ENCODE measurements at places on chromosomes 2 and 18. TPM values are rescaled to one million over a fixed set of nuclear protein-coding genes. Genes with fewer than 3 reads are reported as not detected.

DNA sequence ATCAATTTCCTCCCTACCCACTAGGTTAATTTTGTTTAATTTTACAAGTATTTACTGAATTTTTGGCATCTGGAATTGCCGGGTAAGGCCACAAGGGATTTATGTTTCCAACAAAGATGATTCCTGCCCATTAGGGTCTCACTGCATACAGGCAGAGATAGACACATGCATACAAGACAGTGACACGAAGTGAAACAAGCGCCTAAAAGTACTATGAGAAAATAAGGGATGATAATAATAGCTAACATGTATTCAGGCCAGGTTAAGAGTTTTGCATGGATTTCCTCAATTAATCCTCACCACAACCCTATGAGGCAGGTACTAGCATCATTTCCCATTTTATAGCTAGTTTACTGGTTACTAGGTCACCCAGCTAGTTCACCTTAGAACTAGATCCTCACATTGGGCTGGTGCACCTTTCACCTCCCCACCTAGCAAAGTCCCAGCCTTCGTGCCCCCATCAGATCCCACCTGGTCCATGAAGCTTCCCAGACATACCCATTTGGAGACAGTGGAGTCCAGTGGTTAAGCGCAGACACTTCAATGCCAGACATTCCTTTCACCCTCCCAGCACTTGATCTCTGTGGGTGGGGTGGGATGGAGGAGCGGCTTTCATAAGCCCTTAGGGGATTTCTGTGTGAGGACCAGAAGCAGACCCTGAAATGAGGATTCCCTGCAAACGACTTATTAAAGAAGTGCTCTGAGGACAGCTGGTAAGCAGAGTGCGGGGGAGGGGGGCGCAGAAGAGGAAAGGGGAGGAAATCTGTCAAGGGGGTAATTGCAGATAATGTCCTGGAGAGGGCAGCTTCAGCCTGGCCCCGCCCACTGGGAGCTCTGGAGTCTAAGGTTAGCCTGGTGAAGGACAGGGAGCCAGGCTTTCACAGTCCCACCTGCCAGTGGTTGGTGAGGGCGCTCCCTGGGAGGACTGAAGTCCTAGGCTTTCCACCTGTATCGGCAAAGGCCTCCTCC is 5.8 kb upstream of the DGUOK start:
- DNase-seq = no peak

Gene THAP4
- total RNA-seq = 22.0 TPM

- DNase-seq = no peak
These were observed 576 bp upstream of the FSHR start for GRCh38 chr2:49154891-49155290.

Gene CD226
- total RNA-seq = 0.16 TPM

Gene CSRNP3
- total RNA-seq = 246 TPM

Gene SIX3
- not detected for total RNA-seq

- DNase-seq = no peak
These were observed 9.2 kb downstream of the OXER1 start for GRCh38 chr2:42754776-42755140.

Gene PROC
- total RNA-seq = not detected

DNA sequence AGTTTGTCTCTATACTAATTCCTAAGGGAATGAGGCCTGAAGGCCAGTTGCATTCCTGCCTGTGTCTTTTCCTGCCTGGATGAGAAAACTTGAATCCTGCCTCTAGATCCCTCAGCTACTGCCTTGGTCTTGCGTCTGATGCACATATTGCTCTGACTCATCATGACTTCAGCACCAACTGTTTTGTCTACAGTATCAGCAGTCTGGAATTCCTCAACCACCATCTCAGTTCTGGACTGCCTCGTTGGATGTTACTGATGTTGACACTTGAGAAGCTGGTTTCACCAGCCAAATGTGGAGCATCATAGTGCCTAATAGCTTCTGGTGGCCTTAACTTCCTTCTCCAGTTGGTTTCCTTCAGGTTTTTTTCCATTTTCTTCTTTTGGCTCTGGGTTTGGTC is 211.0 kb downstream of the CTNNA2 start:
- no peak for DNase-seq

DNA sequence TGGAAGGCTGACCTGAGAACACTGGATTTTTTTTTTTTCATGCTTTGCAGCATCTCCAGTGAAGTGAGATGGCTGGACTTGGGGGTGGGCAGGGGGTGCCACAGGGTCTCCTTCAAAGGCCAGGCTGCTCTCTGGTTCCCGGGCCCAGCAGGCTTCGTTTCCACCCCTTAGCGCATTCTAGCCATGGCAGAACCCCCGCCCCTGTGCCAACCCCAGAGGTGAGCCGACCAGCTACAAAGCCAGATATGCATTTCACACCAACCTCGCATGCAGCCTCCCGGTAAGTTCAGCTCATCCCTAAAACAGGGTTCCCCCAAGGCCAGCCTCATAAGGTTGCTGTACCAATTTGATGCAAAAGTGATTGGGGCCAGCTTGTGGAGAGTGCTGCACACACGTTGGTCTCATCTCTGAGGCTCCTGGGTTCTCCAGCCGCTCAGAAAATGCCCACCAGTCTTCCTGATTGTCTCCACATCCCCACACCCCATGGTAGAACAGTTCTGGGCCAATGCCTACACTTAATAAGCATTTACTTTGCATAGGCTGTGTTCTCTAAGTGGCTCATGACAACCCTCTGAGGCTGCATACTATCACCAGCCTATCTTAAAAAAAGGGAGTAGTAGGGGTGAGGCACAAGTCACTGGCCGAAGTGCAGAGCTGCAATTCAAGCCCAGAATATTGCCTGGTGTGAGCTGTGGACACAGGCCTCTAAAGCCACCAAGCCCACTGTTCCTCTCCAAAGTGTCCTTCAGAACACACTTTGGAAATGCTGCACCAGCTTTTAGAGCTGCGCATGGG is 23.3 kb downstream of the SMAD7 start:
- no peak for DNase-seq

DNA sequence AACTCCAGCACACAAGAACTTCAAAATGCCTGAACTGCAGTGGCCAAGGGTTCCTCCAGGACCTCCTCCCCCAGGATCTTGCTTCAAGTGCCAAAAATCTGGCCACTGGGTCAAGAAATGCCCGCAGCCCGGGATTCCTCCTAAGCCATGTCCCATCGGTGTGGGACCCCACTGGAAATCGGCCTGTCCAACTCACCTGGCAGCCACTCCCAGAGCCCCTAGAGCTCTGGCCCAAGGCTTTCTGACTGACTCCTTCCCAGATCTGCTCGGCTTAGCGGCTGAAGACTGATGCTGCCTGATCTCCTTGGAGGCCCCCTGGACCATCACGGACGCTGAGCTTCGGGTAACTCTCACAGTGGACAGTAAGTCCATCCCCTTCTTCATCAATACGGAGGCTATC is 306.4 kb downstream of the RBM43 start:
- DNase-seq = no peak

Gene LYG1
- 0.47 TPM for total RNA-seq

GRCh38 chr2:232563580-232563979 is 13.1 kb downstream of the EIF4E2 start:
- DNase-seq = no peak

DNA sequence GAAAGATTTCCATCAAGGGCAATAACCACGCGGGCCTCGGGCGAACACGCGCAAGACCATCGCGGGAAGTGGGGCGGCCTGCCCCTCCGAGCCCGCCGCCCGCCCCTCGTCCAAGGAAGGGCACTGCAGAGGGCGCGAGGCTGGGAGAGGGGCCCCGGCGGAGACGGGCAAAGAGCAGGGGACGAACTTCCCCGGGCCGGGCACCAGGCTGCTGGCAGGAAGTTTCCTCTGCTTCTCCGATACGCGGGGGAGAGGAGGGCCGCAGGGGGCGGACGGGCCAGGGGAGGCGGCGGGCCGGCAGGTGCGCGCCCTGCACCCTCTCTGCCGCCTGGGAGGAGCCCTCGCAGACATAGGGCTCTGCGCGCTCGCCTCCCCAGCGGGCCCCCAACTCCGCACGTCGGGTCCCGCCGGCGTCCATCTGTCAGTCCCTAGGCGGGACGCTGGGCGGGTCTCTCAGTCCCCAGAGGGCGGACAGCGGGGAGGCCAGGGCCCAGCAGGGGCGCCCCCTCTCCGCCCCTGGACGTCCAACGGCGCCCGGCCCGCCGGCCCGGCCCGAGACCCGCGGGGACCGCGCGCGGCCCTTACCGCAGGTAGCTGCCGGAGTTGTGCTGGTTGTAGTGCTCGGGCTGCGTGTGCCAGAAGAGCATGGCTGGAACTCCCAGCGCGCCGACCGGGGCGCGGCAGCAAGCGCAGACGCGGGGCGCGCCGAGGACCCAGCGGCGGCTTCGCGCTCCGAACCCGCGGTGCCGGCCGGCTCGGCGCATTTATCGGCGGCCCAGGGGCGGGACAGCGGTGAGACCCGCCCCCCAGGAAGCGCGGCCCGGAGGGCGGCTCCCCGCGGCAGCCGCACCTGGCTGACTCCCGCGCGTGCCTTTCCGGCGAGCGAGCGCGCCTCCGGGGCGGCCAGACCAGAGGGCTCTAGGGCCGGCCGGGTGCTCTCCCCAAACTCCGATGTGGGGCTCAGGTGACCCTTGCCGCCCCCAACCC is at the start of gene TFCP2L1:
TFCP2L1 (minus strand) TSS at position 740 of the 987 bp plus-strand sequence; CDS start at position 647, 93 bp downstream.
- no peak for DNase-seq

DNA sequence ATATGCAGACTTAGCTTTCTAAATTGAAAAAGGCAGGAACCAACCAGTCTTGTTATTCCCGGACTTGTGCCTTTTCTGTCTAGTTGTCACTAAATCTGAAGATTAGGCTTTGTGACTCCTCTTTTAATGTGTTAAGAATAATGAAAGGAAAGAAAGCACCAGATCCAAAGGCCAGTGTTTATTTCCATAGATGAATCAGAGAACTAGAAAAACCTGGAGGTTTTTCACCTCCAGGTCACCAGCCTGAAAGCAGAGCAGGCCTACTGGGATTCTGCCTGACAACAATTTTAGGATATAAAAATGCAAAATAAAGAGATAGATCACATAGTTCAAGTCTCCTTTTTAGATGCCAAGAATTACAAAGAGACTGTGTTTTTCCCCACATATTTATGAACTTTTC is 160.4 kb downstream of the GULP1 start:
- DNase-seq = no peak

GRCh38 chr2:217868911-217869334 is 133.9 kb downstream of the TNS1 start:
- no peak for DNase-seq

- no peak for DNase-seq
These were observed 298.5 kb downstream of the EN1 start for GRCh38 chr2:118548880-118549488.

- DNase-seq = no peak
These were observed 78.1 kb downstream of the IRS1 start for GRCh38 chr2:226721541-226721940.

Gene THUMPD2
- total RNA-seq = 30.3 TPM

Gene PAX8
- not detected for total RNA-seq

DNA sequence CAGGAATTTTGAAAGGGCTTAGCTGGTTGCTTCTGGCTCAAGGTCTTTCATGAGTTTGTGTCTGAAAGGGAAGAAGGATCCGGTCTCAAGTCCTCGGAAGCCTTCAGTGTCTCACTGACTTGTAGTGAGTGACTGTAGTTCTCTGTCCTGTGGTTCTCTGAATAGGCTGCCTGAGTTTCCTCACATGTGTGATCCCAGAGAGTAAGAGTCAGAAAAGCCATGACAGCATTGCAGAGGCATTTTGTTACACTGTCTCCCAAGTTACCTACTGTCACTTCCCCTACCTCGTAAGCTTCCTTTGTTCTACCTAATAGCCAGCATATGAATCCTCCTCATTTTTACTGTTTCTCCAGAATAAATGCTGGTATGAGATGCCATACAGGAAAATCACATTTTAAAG is 709.1 kb upstream of the CHAC2 start:
- no peak for DNase-seq

- no peak for DNase-seq
These were observed 11.8 kb downstream of the CYRIA start for GRCh38 chr2:16653799-16654198.

Gene KLHL41
- 4.1 TPM for total RNA-seq

Gene EFHD1
- 1.1 TPM for total RNA-seq

DNA sequence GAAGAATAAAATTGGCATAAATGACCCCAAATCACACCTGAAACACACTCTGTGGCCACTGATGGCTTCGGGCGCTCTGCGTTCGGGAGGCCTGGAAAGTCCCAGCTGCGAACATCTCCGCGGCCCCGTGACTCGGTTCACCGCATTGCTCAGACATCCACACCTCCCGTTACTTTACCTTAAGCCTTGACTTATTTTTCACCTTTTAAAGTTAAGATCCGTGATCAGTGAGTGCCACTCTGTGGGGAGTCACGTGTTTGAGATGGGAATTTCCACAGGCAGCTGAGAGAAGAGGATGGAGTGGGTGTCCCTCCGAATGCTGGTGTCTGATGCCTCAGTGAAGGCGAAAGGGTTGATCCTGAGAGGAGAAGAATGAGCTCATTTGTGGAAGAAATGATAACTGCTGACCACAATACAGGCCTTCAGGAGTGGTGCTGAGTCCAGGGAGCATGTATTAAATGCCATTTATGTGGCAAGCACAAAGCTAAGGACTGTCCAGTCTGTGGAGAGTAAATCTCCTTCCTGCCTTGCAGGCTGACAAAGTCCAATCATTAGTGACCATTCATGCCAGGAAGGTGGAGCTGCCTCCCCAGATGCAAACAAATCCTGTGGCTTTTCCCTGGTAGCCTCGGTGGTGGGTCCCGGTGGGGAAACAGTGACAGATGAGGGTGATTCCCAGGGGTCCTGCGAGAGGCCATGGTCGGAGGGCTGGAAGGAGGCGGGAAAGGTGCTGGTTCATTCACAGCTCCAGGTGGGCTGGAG is 168.8 kb downstream of the RTP5 start:
- no peak for DNase-seq

- DNase-seq = no peak
These were observed 254.2 kb downstream of the KCNS3 start for GRCh38 chr2:18132697-18133096.

DNA sequence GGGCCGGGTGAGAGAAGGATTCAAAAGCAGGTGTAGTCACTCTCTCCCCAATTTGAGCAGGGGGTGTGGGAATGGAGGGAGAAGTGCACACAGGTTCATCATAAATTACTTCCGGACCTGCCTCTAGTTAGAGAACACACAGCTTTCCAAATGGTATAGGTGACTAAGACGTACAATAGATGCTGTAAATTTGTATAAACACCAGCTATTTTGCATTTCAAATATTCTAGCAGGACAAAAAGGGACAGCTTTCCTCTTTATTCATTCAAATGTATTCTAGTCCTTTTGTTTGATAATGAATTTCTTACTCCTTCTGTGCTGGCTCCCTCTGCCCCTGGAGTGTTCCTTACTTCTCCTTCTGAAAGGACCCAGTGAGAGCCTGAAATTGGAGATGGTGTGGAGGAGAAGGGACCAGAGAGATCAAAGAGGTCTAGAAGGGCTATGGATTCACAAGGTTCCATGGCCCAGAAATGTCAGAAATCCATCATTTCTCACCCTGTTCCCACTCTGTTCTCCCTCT is 53.2 kb upstream of the SH3BP4 start:
- no peak for DNase-seq

All from occipital lobe (tissue), 3 donors.